ENCODE measurements at places on chromosomes 12 and 14.

DNA sequence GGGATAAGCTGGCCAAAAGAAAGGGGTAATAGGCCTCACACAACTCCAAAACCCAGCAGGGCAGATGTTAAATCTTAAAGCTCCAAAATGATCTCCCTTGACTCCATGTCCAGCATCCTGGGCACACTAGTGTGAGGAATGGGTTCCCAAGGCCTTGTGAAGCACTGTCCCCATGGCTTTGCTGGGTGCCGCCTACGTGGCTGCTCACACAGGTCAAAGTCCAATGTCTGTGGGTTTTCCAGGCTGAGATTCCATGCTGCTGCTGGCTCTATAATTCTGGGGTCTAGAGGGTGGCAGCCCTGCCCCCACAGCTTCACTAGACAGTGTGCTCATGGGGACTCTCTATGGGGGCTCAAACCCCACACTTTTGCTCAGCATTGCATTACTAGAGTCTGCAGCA, 145.3 kb upstream of the GRIN2B start:
- DNase-seq = no peak

DNA sequence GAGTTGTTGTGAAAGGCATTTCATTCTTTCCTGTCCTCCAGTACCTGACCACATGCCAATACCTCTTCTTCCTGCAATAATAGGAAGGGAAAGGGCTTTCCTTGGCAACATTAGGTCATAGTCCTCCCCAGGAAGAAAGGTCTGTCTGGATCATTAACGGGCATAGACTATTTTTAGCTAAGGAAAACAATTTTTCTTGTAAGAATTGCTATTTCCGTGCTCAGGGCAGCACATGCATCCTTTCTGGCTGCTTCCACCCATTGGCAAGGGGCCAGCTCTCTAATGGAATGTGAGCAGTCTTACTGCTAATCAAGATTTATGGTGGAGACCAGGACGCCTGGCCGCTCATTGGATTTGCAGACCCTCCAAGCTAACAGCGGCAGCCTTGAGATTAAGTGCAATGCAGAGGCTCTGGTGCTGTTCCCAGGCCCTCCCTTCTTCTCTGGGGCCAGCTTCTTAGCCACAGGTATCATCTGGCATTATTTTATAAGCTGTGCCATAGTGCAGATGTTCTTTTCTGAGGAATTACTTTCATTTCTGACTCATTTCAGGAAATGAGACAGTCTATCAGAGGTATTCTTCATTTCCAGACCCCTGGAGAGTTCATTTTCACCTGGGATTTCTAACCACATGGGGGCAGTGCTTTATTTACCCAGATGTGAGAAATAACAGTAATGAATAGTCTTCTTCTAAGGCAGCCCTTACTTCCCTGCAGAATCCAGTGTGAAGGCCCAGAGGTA, 52.9 kb downstream of the ANO6 start:
- DNase-seq = peak; percentile 95

- DNase-seq = peak; percentile 78
These were observed 101.8 kb downstream of the LRIG3 start for GRCh38 chr12:58818546-58818945.

- no peak for DNase-seq
These were observed 220.4 kb upstream of the NUDT4 start for GRCh38 chr12:93157279-93157678.

DNA sequence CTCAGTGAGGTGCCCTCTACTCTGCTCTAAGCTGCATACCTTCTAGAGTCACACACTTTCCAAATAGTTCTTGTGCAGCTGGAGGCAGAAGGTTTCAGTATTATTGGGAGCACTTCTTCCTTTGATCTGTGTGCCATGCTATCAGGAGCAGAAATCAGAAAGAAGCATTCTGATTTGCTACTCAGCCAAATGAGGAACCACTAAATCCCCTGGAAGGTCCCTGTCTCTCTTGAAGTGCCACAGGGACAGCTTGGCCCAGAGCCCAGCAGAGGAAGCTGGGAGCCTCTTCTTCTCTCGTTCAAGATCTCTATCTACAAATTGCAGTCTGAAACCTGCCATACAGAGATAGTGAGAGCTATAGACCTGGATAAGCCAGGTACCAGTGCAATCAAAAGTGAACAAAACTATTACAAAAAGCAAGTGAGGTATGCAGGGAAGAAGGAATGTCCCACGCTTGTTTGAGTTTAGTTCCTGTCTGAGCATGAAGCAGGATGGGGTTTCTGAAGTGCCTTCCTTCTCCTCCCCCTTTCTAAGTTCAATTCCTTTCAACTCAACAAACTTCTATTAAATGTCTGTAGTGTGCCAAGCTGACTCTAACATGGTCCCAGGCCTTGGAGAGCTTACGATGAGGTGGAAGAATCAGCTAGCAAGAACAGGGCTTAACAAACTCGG, 100.9 kb upstream of the PARP11 start:
- DNase-seq = no peak

- DNase-seq = no peak
These were observed 466.4 kb downstream of the NPAS3 start for GRCh38 chr14:33404964-33405574.

GRCh38 chr12:86666316-86666715, 410.1 kb upstream of the MGAT4C start:
- no peak for DNase-seq

DNA sequence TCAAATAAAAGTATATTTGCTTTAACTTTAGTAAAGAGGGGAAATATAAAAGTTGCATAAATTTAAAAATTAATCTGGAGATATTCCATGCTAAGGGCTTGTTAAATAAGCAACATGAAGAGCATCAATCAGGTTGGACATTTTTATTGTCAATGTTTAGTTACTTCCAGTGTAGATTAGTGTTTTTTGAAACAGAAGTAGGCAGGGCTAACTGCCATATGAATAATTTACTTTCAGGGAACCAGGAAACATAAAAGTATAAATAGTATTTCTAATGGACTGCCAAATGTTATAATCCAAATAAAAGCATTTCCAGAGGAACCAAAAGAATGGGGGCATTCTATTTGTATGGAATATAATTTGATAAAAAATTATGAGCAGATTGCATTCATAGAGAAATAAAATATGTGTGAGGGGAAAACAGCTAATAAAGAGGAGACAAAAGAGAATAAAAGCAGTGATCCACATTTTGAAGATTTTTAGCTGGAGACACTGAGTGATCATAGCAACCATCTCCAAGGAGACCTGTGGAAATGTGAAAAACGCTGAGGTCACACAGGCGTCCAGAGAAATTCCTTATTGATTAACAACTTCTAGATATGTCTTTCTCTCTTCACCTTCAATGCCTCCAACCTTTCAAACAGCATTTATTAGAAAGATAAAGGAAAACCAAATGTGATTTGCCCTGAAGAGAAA, 70.8 kb downstream of the SRGAP1 start:
- DNase-seq = peak; percentile 48

DNA sequence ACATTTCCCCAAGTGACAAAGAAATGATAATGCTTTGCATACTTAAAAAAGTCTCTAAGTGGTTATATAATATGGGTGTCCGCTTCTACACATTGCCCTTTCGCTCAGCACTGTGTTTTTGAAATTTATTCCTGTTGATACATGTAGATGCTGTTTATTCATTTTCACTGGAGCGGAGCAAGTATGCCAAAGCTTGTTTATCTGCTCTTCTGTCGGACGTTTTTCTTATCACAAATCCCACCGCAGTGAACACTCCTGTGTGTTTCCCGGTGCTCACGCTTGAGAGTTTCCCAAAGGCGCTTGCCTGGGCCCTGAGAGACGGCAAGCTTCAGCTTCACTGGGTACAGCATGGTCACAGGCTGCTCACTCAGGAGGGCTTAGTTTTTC, 50.2 kb downstream of the TPCN1 start:
- DNase-seq = no peak

DNA sequence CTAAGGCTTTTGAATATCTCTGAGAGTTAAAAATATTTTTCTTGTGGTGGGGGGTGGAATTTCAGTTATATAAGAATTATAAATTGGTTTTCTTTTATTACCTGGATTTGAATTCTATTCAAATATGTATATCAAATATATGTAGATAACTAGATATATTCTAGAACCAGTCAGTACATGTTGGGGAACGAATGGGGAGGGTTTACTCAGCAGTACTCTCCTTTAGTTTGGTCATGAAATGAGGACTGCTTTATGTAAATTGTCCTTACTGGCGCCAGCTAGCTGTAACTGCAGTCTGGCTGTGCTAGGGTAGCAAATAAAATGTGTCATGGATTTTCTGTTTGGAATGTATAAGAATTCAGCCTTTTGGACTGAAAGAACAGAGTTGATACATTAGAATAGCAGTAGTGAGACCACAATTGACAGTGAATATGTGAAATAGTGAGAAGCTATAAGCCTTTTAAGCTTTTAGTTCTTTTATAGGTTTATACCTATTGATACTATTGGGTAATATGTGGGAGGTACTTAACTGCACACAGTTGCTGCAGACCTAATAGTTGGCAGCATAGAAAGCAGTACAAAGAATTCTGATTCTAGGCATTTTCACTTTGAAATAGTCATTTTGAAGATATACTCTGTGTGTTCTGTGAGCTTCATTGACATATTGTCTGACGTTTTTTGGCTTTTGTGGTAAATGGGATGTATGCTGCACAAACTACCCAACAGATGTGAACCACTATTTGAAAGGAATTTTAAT, 29.0 kb downstream of the ATF7IP start:
- DNase-seq = peak; percentile 53

- DNase-seq = no peak
These were observed 39.3 kb downstream of the GLT8D2 start for GRCh38 chr12:104010606-104011169.
